ENCODE measurements at places on chromosomes 2 and 18. TPM values are rescaled to one million over a fixed set of nuclear protein-coding genes. Genes with fewer than 3 reads are reported as not detected.

ASNSD1 gene
- total RNA-seq = 25.2 TPM

GAL3ST2 gene
- 0.18 TPM for total RNA-seq

C18orf54 gene
- 2.5 TPM for total RNA-seq

CD8A gene
- 0.07 TPM for total RNA-seq

REG1A gene
- not detected for total RNA-seq

SPP2 gene
- total RNA-seq = not detected

CAVIN2 gene
- 0.74 TPM for total RNA-seq

NOL4 gene
- total RNA-seq = 0.48 TPM

PLGLB1 gene
- total RNA-seq = 0.92 TPM

CASP10 gene
- 0.86 TPM for total RNA-seq

KCNG2 gene
- total RNA-seq = not detected

DHRS9 gene
- not detected for total RNA-seq

DSC3 gene
- total RNA-seq = 3.3 TPM

GALNT3 gene
- total RNA-seq = 0.39 TPM

ACKR3 gene
- total RNA-seq = 2.1 TPM

ADAM17 gene
- 32.0 TPM for total RNA-seq

Measured in cardiac muscle cell (in vitro differentiated cells and primary cell).